ENCODE measurements at places on chromosomes 4 and X.

DNA sequence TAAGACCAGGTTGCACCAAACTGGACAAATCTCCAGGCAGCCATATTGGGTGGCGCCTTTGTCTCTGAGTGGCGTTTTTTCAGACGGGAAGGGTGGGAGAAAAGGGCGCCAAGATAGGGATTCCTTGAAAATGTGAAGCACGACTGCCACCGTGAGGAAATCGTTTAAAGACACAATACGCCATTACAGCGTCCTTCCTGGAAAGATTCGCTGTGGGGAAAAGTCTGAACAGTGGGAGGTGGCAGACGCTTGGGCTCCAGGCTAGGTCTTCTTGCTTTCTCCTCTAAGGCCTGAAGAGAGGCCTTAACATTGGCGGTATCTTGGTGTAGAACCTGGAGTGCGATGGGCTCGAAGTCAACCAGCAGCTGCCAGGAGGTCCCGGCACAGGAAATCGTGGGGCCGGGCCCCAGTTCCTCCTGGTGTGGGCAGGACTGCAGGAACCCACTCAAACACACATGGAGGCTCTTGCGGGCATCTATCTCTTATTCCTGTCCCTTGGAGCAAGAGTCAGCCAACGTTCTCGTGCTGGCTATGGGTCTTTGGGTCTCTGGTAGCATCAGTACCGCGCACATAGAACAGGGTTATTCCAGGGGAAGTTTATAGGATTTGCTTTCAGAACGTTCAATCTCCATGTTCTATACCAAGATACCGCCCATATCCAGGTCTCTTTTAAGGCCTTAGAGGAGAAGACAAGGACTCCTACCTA is 208.8 kb downstream of the OR13H1 start:
- DNase-seq = no peak

- DNase-seq = no peak
Observed at GRCh38 chr4:13184199-13184598, 299.9 kb downstream of the RAB28 start.

DNA sequence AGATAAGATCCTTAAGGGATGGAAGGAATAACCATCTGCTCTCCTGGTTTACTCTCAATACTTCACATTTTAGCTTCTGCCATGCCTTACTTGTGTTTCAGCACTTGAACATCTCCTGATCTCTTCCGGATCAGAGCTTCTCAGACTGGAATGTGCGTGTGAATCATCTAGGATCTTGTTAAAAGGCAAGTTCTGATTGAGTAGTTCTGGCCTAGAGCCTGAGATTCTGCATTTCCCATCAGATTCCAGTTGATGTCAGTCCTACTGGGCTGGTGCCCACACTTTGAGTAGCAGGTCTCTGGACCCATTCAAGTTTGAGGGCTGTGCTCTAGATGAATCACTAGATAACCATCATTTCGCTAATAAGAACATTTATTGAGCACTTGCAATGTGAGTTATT is 20.0 kb downstream of the NDP start:
- DNase-seq = no peak

- DNase-seq = no peak
Observed at GRCh38 chr4:110139111-110139510, 59.3 kb downstream of the ELOVL6 start.

DNA sequence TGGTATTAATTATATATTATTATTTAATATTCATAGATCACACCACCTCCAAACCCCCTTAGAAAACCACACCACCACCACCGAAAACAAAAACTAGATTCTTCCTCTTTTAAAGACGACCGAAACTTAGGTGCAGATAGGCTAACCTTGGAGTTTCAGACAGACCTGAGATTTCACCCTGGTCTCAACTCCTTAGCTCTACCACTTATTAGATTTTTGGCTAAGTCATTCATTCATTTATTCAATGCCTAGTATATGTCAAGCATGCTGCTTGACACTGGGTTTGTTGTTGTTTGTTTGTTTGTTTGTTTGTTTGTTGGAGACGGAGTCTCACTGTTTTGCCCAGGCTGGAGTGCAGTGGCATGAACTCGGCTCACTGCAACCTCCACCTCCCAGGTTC is 9.5 kb upstream of the BMP2K start:
- DNase-seq = no peak

GRCh38 chrX:105328773-105329172 is 108.3 kb upstream of the TEX13A start:
- DNase-seq = no peak

DNA sequence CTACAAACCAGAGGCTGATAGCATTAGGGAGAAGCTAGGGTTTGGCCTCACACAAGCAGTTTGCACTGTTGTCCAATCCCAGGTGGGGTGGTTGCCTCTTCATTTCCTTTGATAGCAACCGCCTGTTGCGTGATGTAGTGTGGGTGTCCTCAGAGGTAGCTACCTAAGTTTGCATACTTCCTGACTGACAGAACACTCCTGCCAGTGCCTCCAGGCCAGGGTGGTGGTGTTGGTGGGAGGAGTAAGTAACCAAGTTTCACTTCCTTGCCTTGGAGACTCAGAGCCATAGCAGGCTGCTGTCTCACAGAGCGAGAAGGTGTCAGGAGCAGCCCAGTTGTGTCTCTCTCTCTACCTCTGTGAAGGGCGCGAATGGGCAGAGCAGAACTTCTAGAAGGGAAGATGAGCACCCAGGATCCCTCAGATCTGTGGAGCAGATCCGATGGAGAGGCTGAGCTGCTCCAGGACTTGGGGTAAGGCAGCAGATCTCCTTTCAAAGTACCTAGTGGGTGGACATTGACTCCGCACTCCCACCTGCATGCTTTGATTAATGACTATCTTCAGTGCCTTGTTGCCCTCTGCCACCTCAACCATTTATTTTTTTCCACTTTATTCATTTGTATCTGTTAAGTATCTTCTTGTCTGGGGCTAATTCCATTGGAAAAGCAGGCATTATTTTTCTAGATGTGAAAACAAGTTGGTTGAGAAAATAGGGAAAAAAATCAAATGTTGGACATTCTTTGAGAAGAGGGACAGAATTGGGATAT is at the start of gene DAPP1:
Gene DAPP1, plus strand, starts transcription at position 283 of the 764 bp plus-strand sequence. Its CDS starts 87 bp downstream, at position 370.
- no peak for DNase-seq

- DNase-seq = no peak
Observed at GRCh38 chr4:124940387-124940786, 227.9 kb upstream of the ANKRD50 start.

- DNase-seq = no peak
Observed at GRCh38 chrX:108091878-108092291, 307 bp downstream of the ATG4A start.

DNA sequence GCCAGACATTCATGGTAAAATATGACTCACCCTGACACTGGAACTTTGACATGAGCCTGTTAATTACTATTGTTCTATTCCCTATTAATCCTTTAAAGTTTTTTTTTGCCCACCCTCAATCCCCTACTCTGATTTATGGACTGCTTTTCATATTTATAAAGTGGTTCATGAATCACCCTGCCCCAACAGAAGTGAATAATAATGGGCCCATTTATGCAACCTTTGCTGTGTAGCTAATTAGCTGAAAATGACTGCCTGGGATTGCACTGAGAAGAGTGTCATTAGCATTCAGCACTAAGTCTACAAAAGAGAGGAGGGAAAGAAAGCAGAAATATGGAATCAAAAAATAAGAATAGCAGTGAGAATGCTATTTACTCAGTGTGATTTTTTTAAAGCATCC is 154.3 kb downstream of the COMMD8 start:
- DNase-seq = no peak

DNA sequence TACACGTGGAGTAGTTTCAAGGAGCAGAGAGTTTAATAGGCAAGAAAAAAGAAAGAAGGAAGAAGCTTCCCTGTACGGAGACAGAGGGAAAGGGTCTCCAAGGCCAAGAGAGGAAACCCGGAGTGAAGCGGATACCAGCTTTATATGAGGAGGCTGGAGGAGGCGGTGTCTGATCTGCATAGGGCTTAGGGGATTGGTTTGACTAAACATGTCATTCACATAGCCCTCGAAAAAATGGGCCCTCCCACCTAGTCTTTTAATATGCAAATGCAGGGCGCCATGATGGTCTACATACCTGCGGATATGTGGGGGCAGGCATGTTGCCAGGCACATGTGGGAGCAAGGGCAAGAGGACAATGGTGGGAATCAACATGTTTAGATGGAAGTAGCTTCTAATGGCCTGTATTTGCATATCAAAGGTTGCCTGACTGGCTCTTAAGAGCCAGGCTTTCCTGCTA is 103.1 kb upstream of the UGT8 start:
- no peak for DNase-seq

- DNase-seq = no peak
Observed at GRCh38 chr4:2419814-2420213, 1.1 kb downstream of the CFAP99 start.

GRCh38 chr4:143581331-143581946 is 67.9 kb downstream of the SMARCA5 start:
- no peak for DNase-seq

- DNase-seq = peak; percentile 75
Observed at GRCh38 chrX:44343412-44344141, at the start of gene EFHC2. Gene EFHC2 (minus strand): TSS chrX:44343672. CDS start chrX:44343588, 84 bp downstream.

GRCh38 chrX:39492497-39493162 is 605.1 kb downstream of the BCOR start:
- no peak for DNase-seq

- no peak for DNase-seq
Observed at GRCh38 chr4:76449362-76449767, 14.3 kb downstream of the SHROOM3 start.

- no peak for DNase-seq
Observed at GRCh38 chr4:75849461-75849860, 52.8 kb downstream of the PPEF2 start.

DNA sequence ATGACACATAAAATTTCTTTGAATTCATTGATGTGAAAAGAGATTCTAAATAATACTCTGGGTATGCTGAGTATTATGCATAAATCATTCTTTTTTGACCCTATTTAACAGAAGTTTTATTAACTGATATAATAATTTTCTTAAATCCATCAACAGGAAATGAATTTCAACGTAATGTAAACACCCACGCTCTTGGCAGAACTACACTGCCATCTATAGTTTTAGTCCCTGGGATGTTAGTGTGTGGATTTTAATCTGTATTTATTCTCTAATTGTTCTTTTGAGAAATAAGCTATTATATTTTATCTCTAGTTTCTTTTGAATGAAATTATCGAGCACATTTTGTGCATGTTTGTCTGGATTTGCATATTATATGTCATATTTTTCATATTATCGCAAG is 666.8 kb upstream of the NDST4 start:
- DNase-seq = no peak

DNA sequence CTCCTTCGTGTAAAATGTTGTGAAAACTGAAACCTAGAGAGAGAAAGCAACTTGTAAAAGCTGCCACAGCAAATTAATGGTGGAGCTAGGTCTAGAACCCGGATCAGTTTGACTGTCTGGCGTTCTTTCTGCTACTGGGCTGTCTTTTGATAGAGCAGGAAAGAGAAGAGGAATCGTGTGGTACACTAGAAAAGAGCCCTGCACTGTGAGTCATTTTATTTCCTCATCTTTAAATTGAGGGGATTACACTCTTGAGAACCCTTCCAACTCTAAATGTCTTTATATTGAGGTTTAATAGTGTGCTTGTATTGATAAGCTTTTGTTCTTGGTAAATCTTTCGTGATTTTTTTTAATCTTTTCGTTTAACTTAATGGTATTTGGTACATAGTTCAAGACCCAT is 4.3 kb downstream of the WDR44 start:
- no peak for DNase-seq

DNA sequence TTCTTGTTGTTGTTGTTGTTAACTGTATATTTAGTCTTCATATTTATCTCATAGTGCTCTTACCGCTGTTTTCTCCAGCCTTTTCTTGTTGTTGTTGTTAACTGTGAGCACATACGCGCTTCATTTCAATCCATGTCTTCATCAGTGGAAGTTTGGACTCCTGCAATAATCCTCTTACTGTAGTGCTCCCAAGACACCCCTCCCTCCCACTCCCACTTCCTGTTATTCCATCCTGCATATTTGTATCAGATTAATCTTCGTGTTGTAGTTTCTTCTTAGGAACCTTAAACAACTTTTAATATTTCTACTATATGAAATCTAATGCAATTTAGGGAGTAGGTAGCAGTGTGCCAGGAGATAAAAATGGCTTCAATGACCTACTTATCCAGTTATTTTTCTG is 674.8 kb downstream of the RAPGEF2 start:
- DNase-seq = no peak

GRCh38 chrX:50680990-50681389 is 133.0 kb downstream of the SHROOM4 start:
- no peak for DNase-seq

GRCh38 chr4:47195706-47196105 is 164.3 kb downstream of the GABRB1 start:
- no peak for DNase-seq

DNA sequence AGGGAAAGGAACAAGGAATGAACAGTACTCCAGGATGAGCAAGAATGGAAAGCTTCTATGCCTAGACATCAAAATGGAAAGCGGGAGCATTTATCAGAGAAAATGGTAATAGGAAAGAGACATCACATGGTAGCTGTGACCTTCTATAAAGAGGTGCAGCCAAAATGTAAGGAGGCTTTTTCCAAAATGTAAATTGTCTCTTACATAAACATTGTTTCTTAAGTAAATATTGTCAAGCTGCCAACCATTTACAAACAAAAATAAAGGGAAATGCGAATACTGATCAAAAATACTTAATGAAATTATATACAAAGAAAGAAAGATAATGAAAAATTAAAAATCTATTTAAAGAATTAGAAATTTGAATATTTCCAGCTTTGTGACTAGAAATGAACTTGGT is 55.0 kb upstream of the RASGEF1B start:
- DNase-seq = no peak

GRCh38 chrX:147911192-147912022 is at the start of gene FMR1:
Gene FMR1 (plus strand): TSS chrX:147911919. CDS start chrX:147912180, 261 bp downstream.
- peak; percentile 92 for DNase-seq

DNA sequence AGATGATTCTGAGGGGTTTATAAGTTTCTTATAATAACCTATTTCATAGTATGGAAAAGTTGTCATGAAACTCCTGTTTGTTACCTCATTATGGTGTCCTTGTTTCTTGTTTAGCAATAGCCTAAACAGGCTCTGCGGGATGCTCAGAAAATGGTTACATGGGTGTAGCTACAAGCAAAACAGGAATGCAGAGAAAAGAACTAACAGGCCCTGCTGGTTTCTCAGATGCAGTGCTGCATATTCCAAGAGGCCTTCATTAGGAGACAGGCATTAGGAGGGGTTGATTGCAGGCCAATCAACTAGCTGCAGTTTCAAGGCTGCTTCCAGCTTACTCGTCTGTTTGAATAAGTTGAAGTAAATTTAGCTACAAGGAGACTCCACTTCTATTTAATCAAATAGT is 37.6 kb upstream of the HPGD start:
- DNase-seq = no peak

- DNase-seq = no peak
Observed at GRCh38 chr4:27267339-27267969, 406.8 kb downstream of the STIM2 start.

- peak; percentile 61 for DNase-seq
Observed at GRCh38 chr4:52750819-52751486, at the start of gene ERVMER34-1. Gene ERVMER34-1 (minus strand): TSS chr4:52751425. CDS start chr4:52745520, 5,905 bp downstream.

DNA sequence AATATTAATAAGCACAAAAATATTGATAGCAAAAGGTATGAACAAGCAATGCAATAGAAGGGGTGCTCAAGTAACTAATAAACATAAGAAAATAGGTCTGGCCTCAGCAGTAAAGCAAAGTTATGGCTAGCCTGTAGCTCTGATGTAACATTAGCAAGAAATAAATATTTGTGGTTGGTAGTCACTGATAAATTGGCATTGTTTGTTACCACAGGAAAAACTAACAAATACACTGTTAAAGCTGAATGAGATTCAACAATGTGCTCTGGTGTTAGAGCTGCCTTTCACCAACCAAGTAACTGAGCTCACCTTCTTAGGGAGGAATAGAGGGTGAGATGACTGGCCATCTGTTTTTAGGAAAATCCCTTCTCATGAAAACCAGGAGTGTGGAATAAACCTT is 71.4 kb downstream of the AREG start:
- no peak for DNase-seq
